T-helper 17 cell (primary cell): ENCODE measurements at places on chromosomes 12 and 14.

DNA sequence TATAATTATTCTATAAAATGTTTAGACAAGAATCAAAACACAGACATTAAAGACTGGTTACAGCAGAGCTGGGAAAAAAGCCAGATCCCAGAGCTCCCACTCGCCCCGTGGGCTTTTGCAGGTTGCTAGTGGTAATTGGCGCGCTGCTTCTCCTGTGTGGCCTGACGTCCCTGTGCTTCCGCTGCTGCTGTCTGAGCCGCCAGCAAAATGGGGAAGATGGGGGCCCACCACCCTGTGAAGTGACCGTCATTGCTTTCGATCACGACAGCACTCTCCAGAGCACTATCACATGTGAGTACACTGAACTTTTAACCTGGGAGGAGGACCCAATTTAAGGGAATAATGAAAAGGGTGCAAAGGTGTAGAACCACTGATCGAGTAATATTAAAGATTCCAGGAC lies 7.5 kb downstream of the TMEM52B start:
- DNase-seq: no peak

DNA sequence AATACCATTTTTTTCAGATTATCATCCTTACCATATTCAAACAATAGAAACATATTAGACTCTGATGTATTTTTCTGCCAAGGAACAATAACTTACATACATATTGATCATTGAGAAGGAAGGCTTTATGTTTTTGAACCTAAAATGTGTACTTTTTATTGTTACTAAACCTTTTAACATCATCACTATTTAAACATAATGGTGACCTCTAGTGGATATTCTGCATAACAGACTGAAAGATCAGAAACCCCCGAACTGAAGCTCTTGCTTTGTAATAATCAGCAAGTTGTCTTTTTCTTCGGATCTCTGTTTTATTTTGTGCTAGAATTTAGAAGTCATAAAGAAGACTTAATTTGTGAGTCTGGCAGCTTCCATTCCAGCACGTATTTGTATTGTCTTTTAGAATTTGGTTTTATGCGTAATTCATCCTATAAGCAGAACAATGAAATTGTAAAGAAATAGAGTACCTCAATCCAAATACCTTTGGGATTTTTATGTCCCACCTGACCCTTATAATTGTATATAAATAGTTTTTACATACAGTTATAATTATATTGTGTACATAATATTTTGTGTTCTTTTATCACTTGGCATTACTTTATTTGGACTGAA lies 125.9 kb upstream of the ATF1 start:
- DNase-seq: no peak

GRCh38 chr12:2329661-2330210 lies 276.9 kb downstream of the CACNA1C start:
- DNase-seq: no peak

DNA sequence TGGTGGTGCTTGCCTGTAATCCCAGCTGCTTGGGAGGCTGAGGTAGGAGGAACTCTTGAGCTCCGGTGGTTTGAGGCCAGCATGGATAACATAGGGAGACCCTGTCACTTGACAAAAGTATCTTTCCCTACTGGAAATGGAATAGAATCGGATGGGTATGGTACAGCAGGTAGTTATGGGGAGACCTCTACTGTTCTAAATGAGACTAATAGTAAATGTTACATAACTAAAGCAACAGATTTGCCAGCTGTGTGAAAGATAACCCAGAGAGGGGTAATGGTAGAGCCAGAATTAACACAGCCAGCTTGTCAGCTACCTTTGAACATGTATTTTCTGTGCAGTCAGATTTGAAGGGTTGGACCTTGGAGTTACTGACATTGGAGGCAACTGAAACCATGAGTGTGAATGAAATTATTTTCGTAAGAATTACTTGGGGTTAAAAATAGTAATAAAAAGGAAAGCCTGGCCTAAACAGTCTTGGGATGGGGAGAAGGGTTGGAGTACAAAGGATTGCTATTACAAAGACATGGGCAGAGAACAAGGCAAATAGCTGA lies 21.7 kb upstream of the NUP107 start:
- DNase-seq: no peak

DNA sequence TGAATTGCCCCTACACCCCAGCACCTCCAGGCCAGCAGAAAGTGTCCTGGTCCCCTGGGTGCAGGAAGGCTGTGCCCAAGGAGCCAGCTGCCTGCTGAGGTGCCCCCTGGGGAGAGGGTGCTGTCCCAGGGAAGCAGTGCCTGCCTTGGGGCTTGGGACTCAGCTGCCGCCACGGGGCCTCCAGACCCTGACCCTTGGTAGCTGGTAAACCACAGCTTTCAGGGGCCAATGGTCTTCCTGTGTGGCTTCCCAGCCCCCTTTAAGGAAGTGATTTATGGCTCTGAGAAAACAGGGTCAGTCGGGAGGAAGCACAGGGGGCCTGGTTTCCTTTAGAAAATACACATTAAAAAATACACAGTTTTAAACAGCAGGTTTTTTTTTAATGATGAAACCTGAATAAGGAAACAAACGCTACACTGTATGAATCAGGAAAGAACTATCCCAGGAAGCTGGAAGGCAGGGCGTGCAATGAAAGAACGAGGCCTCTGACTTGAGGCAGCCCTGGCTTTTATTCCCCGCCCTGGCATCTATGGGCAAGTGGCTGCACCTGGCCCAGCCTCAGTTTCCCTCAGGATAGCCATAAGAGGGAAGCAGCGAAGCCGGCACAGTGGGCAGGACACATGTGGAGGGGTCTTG lies 40.6 kb upstream of the EML1 start:
- no peak for DNase-seq

DNA sequence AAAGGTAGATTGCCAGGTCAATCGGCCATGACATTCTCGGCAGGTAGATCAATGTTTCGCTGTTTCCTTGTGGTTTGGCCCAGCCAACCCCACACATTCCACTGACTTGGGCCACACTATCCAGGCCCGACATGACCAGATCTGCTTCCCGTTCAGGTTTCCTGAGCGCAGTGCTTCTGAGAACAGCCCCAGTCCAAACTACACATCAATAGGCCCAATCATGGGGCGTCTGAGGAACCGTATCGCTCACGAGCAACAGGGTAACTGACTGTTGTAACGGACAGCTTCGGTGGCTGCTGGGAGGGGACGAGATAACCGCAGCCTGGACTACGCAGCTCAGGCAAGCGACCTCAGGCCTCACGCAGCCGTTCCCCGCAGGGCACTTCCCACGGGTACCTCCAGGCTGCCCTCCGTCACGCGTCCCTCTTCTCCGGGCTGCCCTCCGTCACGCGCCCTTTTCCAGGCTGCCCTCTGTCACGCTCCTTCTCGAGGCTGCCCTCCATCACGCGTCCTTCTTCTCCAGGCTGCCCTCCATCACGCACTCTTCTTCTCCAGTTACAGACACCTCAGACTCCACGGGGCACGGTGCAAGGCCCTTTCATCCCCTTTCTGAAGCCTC lies 14.7 kb downstream of the ZNF605 start:
- DNase-seq: no peak

- DNase-seq: no peak
Measured at GRCh38 chr14:89773644-89774316, 180.8 kb downstream of the EFCAB11 start.
